ENCODE measurements at places on chromosomes 4 and X.

DNA sequence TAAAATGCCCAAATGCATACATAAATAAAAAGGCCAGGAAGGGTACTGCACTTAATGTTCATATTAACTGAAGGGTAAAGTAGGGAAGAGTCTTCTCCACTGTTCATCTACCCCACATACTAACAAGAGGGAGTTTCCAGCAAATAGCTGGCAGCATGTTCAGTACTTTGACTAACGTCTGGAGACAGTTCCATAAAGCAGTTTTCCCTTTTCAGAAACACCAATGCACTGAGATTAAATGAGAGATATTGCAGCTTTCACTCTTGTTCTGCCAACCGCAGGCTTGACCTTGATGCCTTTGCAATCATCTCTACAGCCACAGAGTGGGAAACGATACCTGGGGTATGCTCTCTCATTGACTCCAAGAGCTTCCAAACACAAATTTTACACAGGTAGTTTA lies 2123.1 kb upstream of the TENM3 start:
- no peak for DNase-seq

- no peak for DNase-seq
Measured at GRCh38 chr4:62927574-62927973, 1481.7 kb downstream of the TECRL start.

DNA sequence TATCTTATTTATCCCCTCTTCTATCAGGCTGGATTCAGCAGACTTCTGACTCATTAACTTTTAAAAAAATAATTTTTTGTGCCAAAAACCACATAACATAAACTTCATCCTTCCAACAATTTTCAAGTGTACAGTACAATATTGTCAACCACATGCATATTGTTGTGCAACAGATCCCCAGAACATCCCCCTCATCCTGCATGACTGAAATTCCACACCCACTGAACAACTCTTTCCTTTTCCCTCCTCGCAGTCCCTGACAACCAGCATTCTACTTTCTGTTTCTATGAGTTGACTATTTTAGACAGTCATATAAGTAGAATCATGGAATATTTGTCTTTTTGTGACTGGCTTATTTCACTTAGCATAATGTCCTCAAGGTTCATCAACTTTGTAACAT lies 2.2 kb upstream of the MID2 start:
- no peak for DNase-seq

DNA sequence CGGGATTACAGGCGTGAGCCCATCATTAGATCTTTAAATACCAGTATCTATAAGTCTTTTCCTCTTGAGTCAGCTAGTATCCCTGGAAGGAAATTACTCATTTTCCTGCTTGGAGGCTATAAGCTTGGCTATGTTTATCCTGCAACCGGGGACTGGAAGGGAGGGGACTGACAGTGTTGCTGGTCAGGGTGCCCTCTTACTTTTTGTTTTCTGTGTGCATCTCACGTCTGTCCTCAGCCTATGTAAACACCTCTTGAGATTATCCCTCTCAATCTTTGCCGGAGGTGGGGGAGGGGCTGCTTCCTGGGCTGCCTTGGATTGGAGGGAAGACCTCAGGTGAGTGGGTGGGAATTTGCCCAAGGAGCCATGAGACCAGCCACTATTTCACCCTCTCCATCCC lies 37.0 kb downstream of the HTT start:
- DNase-seq: no peak

GRCh38 chrX:48590203-48591103 lies 6.8 kb upstream of the WDR13 start:
- DNase-seq: no peak
